ENCODE measurements at places on chromosomes 7 and 10. TPM values are rescaled to one million over a fixed set of nuclear protein-coding genes. Genes with fewer than 3 reads are reported as not detected.

DNA sequence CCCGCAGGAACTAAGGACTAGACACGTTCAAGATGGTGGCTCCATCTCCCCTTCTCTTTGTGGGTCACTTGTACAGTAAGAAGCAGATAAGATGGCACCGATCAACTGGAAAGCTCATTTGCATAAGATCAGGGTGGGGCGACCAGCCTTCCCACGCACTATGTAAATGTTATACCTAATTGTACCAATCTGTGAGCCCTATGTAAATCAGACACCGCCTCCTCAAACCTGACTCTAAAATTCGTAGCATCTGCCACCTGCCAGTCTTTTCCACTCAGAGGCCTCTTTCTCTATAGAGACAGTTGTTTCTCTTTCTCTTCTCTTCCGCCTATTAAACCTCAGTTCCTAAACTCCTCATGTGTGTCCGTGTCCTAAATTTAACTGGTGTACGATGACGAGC lies 324.5 kb downstream of the PHF14 start:
- no peak for DNase-seq

DNA sequence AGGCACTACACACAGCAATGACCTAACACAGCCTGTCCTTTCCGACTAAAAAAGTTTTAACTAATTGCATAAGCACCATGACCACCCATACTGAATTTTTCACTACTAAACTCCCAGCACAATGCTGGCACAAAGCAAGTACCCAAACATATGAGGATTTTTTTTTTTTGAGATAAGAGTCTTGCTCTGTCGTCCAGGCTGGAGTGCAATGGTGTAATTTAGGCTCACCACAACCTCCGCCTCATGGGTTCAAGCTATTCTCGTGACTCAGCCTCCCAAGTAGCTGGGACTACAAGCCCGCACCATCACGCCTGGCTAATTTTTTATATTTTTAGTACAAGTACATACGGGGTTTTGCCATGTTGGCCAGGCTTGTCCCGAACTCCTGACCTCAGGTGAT lies 5.1 kb downstream of the UBE2H start:
- DNase-seq, result no peak

DNA sequence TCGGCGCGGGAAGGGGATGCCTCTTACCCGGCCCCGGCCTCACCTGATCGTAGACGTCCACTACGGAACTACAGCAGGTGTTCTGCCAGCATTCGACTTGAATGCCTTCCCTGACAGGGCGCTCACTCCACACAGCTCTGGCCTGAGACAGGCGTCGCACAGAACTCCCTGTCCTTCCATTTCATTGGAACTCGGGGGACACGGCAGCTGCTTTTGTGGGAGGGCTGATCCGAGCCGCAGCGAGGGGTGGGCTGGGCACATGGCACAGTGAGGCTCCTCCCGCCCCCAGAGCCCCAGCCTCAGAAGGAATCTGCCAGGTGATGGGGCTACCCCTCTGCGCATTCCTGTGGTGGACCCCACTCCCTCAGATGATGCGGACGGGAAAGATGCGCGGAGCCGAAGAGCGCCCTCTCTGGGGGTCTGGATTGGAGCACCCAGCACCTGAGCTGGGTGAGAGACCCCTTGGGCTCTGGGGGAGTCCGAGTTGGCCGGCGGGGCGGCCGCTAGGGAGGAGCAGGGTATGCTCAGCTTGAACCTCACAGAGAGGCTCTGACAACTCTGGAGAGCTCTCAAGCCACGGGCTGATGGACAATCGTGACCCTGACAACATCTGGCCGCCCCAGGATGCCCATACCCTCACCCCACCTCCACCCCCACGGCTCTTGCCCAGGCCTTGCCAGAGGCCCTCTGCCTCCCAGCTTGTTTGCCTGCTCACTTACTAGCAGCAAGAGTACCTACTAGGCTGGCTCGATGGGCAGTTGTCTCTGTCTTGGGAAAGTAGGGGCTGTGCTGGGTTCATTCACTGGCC lies 36.6 kb downstream of the RASGEF1A start:
- no peak for DNase-seq

- DNase-seq, result peak; percentile 18
Observed at GRCh38 chr10:27747096-27747451, 1.5 kb upstream of the MKX start.

DNA sequence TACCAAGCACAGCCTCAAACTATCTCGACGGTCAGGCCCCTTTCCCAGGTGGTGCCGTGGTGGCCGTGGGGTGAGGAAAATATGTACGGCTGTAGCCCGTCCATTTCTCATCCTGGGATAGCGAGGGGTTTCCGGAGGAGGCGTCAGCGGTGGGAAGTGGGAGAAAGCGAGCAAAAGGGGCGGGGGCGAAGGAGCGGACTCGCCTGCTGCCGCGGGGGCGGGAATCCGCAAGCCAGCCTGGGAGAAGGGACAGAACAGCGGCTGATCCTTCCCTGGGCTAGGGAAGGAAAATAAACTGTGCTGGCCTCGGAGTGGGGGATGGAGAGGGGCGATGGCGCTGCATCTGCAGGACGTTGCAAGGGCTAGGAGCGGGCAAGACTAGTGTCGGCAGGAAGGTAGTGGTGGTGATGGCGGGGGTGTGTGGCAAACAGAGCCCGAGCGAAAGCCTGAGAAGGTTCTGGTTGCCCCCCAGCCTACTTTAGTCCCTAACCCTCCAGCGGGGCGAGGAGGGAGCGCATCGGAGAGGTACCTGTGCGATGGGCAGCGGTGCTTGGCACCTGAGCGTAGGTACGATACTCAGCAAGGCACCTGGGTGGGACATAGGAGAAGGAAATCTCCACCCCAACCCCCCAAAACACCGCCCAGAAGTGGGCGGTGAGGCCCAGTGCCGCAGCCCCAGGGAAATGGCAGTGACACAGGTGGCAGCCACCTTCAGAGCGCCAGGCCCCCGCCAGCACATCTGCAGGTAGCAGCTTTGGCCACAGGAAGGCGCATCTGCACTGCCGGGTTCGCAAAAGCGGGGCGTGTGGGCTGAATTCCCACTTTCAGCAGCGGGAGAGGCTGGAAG lies 49.9 kb upstream of the STEAP1B start:
- peak; percentile 55 for DNase-seq

The H2BK1 gene
- not detected for polyA plus RNA-seq

- DNase-seq, result no peak
Observed at GRCh38 chr7:50591480-50592438, 26.6 kb upstream of the DDC start.

The CCDC3 gene
- polyA plus RNA-seq, result 14.2 TPM

DNA sequence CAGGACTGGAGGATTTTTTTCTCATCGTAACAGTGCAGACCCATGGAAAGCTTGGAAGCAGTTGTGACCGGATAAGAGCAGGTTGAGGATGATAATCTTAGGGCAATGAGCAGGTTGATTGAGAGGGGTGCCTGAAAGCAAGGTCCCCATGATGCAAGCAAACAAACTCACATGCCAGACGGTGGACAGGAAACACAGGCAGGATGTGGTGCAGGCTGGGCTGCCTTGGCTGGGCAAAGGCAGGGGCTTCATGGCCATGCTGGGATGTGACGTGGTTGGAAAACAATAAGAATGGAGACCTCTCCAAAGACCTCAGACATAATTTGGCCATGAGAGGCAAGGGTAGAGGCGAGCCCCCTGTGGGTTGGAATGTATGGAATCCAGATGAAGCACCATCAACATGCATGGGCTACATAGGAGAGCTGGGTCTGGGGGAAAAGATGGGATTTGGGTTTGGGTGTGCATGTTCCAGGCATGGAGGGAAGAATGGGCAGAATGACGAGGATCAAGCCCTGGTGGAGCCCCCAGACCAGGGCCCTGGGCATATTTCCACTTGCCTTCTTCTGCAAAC lies 58.3 kb downstream of the IKZF1 start:
- no peak for DNase-seq

DNA sequence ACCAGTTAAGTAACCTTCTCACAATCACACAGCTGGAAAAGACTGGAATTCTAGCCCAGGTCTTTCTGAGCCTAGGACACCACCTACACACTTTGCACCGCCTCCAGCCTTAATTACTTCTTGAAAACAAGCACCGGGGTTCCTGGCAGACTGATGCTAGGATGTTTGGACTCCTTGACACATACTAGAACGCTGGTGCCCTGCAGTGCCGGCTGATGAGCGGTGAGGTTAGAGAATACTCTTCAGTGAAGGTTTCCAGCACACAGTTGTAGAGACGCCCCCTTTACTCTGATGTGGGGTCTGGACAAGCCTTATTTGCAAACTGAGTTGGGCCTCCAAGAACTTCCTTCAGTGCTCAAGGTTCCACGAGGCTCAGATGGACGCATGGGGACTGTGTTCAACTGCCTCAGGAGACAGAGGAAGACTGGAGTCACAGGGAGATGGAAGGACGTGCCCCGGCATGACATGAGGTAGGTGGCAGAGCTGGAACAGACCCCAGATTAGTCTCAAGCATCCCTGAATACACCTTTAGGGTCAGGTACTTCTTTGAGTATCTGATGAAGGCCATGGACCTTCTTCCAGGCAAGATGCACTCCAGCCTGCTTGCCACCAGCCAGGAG lies 89.6 kb downstream of the COBL start:
- no peak for DNase-seq

The GIMAP4 gene
- polyA plus RNA-seq, result 26.3 TPM

DNA sequence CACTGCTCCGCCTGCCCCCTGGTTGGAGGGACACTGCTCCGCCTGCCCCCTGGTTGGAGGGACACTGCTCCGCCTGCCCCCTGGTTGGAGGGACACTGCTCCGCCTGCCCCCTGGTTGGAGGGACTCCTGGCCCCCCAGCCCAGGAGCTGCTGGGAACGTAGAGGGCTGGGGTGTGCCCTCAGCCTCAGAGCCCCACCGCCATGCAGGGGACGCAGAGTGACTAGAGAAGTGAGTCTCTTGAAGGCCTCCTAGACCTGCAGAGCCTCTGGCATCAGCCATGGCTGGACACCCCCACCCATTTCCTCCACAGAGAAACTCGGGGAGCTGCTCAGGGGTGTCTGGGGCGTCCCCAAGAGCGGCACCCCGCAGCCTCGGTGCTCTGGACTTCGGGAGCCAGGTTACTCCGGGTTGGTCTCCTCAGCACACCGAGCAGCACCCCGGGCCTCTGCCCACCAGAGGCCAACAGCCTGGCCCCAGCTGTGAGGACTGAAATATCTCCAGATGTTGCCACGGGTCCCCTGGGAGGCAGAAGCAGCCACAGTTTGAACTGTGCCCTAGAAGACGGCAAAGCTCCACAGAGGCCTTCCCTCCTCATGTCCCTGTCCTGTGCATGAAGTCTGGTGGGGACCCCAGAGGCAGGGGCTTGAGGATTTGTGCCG lies 191.9 kb downstream of the ELFN1 start:
- no peak for DNase-seq

The CTBP2 gene
- 83.5 TPM for polyA plus RNA-seq

GRCh38 chr7:28544453-28545117 lies 132.3 kb downstream of the CREB5 start:
- no peak for DNase-seq

- DNase-seq, result peak; percentile 90
Observed at GRCh38 chr10:121598263-121599249, at the start of gene FGFR2. TSS of gene FGFR2 (minus strand) at chr10:121598444. CDS start at chr10:121593817, 4,627 bp downstream.

GRCh38 chr10:77619964-77620703 lies 17.5 kb downstream of the KCNMA1 start:
- no peak for DNase-seq

DNA sequence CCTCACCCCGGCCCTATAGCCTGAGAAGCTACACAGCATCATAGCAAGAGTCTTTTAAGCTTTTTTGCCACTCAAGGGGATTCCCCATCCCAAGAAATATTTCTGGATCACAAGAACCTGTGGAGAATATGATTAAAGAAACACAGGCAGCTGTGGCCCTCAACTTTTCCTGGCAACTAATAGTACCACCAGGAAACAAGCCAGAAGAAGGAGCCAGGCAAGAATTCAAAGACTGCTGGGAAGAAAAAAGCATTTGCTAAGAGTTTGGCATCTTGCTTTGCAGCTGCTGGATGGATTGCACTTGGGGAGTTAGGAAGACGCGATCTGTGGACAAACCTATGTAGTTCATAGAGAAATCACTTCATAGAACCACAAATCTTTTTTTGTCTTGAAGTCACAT lies 437.8 kb downstream of the PLXDC2 start:
- no peak for DNase-seq

The RPEL1 gene
- 0.18 TPM for polyA plus RNA-seq

The WNT8B gene
- polyA plus RNA-seq, result 0.85 TPM

The TWIST1 gene
- polyA plus RNA-seq, result 6.6 TPM

DNA sequence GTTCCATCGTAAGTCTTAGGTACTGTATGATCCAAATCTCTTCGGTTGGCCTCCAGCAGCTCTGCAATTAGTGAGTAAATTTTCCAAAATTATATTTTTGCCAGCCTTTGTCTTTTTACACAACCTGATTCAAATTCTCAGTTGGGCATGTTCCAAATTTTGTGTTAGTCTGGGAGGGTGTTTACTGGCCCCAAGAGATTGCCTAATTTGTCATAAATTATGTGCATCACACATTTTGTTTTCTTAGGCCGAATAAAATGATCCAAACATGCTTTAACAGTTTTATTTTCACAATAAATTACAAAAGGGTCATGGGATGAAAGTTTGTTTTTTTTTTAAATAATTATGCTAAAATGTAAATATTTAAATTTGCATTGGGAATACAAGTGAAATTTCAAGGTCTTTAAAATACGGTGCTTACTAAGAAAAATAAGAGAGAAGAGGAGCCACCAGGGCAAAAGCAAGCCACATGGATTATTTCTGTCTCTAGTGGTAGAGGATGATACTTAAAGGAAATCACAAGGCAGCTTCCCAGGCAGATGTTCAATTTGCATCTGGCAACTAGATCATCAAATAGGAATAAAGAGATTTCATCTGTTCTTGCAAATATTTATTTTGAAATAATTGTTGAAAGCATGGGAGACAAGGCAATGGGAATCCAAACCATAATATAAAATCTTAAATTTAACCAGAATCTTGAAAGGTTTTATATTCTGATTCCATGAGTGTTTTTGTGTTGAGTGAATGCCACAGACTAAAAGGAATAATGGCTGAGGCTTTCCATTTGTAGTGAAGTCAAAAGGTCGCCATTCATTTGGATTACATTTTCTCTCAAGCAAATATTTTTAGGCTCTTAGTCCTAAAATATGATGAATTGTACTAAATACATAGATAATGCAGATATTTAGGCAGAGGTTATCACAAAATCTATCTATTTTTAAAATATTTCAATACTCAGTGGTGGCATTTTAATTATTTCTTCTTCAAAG lies 111.1 kb downstream of the MDFIC start:
- DNase-seq, result no peak

DNA sequence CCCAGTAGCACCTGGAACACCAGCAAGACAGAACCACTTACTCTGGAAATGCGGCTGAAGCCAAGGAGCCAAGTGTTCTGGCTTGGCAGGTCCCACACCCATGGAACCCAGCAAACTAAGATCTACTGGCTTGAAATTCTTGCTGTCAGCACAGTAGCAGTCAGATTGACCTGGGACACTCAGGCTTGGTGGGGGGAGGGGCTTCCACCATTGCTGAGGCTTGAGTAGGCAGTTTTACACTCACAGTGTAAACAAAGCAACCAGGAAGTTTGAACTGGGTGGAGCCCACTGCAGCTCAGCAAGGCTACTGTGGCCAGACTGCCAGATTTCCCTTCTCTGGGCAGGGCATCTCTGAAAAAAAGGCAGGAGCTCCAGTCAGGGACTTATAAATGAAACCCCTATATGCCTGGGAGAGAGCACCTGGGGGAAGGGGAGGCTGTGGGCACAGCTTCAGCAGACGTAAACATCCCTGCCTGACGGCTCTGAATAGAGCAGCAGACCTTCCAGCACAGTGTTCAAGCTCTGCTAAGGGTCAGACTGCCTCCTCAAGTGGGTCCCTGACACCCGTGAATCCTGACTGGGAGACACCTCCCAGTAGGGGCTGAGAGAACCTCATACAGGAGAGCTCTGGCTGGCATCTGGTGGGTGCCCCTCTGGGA lies 121.2 kb downstream of the MTERF1 start:
- DNase-seq, result no peak
